ENCODE measurements at places on chromosomes 1 and 21. TPM values are rescaled to one million over a fixed set of nuclear protein-coding genes. Genes with fewer than 3 reads are reported as not detected.

- peaks cover 15% of the 10 kb centered on the region for H3K4me1 ChIP-seq
- H3K27me3 ChIP-seq: peaks cover 7% of the 10 kb centered on the region
- no peaks in the 10 kb centered on the region for H3K36me3 ChIP-seq
- no peak overlapping the region for H3K4me3 ChIP-seq
- no peak for DNase-seq
Measured at GRCh38 chr1:3373175-3373574, 81.3 kb upstream of the ARHGEF16 start.

GRCh38 chr1:214476229-214476985 is 75.0 kb downstream of the PTPN14 start:
- no peak overlapping the region for H3K4me3 ChIP-seq
- peaks cover 4% of the 10 kb centered on the region for H3K4me1 ChIP-seq
- no peak overlapping the region for H3K27ac ChIP-seq
- no peak for DNase-seq
- H3K27me3 ChIP-seq: peaks cover 5% of the 10 kb centered on the region

DNA sequence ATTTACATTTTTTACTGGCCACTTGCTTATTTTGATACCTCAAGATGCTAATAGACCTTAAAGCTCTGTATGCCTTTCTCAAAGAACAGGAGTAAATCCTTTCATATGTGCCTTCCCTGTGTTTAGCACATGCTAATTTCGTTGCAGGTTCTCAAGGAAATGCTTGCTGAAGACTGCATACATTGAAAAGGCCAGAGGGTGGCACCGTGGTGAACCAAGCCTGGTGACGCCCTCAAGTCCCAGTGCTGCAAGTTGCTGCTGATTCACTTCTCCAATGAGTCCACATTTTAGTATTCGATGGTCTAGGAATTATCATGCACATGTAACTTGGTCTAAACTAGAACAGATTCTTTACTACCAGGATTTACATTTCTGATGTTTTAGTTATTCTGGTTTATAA is 94.1 kb downstream of the CLDN17 start:
- no peak overlapping the region for H3K27ac ChIP-seq
- peak; percentile 1 for DNase-seq
- no peak overlapping the region for H3K4me3 ChIP-seq
- peaks cover 3% of the 10 kb centered on the region for H3K4me1 ChIP-seq
- H3K36me3 ChIP-seq: no peaks in the 10 kb centered on the region

SPRR1A gene
- not detected for total RNA-seq

GBP4 gene
- total RNA-seq: 76.4 TPM

NEXN gene
- 2.5 TPM for total RNA-seq

GRCh38 chr21:41767606-41768436 is 969 bp upstream of the RIPK4 start:
- no peaks in the 10 kb centered on the region for H3K36me3 ChIP-seq
- H3K27ac ChIP-seq: no peak overlapping the region
- peak overlapping the region; percentile 73 for H3K4me3 ChIP-seq
- peaks cover 68% of the 10 kb centered on the region for H3K27me3 ChIP-seq

GRCh38 chr1:27538793-27539192 is 48.8 kb upstream of the WASF2 start:
- H3K27ac ChIP-seq: no peak overlapping the region
- no peak for DNase-seq
- H3K27me3 ChIP-seq: no peaks in the 10 kb centered on the region
- H3K4me3 ChIP-seq: no peak overlapping the region

OR2AK2 gene
- not detected for total RNA-seq

AMY1A gene
- not detected for total RNA-seq

DNA sequence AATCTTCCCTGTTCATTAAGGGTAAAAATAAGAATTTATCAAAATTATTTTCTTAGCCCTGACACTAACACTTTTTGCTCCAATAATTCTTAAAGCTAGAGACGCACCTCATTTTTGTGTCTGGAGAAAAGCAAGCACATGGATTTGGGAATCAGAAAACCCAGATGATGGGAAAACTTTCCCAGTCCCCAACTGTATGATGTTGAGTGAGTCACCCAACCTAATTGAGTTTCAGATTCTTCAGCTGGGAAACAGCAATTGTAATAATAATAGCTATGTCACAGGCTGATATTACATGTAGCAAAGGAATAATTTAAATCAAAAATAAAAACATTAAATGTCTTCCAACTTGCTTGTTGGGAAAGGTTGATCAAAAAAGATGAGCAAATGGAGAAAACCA is 159.0 kb downstream of the MIS18A start:
- no peak for DNase-seq
- no peaks in the 10 kb centered on the region for H3K4me1 ChIP-seq
- H3K36me3 ChIP-seq: no peaks in the 10 kb centered on the region
- H3K27me3 ChIP-seq: peaks cover 8% of the 10 kb centered on the region
- no peak overlapping the region for H3K27ac ChIP-seq

DNA sequence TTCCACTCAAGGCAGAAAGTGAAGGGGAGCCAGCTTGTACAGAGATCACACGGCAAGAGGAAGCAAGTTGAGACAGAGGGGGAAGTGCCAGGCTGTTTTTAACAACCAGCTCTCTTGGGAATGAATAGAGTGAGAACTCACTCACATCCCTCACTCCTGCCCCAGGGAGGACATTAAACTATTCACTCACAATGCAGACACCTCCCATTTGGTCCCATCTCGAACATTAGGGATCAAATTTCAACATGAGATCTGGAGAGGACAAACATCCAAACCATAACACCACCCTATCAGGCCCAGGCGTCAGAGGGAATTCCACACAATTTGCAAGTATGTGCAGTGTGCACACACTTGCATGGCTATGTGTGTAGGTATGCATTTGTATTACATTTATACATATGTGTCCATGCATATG is 62.7 kb downstream of the DMAP1 start:
- H3K36me3 ChIP-seq: peaks cover 3% of the 10 kb centered on the region
- peaks cover 13% of the 10 kb centered on the region for H3K4me1 ChIP-seq
- no peak for DNase-seq
- no peaks in the 10 kb centered on the region for H3K27me3 ChIP-seq

IL10RB gene
- total RNA-seq: 25.9 TPM

DNA sequence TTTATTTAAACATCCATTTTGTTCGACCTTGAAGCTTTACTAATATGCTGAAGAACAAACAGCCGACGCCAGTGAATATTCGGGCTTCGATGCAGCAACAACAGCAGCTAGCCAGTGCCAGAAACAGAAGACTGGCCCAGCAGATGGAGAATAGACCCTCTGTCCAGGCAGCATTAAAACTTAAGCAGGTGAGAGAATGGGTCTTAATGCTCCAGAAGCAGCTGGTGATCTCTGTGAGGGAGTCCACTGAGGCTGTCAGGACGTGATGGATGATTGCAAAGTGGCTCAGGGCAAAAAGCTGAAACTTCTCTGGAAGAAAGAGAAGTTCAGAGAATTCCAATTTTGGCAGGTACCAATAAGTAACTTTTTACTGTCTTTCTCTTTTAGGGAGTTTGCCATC is 4.4 kb downstream of the CHTOP start:
- H3K27ac ChIP-seq: no peak overlapping the region
- peaks cover 31% of the 10 kb centered on the region for H3K4me1 ChIP-seq
- peaks cover 59% of the 10 kb centered on the region for H3K36me3 ChIP-seq
- no peak for DNase-seq
- no peak overlapping the region for H3K4me3 ChIP-seq
- no peaks in the 10 kb centered on the region for H3K27me3 ChIP-seq

DNA sequence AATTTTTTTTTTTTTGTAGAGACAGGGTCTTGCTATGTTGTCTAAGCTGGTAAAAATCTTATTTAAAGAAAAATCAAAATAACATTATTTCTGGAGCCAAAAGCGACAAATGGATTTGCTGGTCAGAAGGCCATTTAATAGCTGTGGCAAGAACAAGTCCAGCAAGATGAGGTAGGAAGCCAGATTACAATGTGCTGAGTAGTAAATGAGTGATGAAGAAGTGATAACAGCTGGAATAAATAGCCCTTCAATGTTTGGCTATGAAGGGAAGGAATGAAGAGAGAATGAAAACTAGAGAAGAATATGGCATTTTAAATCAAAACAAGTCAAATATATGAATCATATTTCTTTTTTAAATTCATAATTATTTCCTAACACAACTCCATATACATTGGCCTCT is 34.5 kb downstream of the SYDE2 start:
- H3K27ac ChIP-seq: no peak overlapping the region
- DNase-seq: no peak
- H3K4me3 ChIP-seq: no peak overlapping the region
- H3K4me1 ChIP-seq: peaks cover 5% of the 10 kb centered on the region
- H3K27me3 ChIP-seq: no peaks in the 10 kb centered on the region

UBIAD1 gene
- total RNA-seq: 39.1 TPM
